ENCODE measurements at places on chromosomes 7 and 10.

GRCh38 chr10:35327790-35328403, 8.4 kb upstream of the CCNY start:
- DNase-seq: no peak

GRCh38 chr7:46153583-46153950, 232.5 kb upstream of the IGFBP3 start:
- DNase-seq: no peak

DNA sequence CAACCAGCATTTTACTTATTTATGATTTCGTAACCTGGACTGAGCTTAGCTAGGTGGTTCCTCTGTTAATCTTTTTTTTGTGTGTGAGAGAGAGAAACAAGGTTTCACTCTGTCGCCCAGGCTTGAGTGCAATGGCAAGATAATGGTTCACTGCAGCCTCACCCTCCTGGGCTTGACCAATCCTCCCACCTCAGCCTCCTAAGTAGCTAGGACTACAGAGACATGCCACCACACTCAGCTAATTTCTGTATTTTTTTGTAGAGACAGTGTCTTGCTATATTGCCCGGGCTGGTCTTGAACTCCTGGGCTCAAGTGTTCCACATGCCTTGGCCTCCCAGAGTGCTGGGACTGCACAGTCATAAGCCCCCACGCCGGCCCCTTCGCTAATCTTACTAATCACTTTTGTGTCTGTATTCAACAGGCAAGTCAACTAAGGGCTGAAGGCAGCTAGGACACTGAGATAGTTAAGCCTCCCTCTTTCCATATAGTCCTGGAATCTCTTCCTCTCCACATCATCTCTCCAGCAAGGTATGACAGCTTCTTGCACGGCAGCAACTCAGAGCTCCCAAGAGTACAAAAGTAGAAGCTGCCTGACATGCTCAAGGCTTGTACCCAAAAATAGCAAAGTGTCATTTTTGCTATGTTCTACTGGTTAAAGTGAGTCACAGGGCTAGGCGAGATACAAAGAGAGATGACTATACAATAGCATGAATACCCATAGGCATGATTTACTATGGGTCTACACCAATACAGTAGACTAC, 11.3 kb downstream of the KMT2C start:
- DNase-seq: no peak

DNA sequence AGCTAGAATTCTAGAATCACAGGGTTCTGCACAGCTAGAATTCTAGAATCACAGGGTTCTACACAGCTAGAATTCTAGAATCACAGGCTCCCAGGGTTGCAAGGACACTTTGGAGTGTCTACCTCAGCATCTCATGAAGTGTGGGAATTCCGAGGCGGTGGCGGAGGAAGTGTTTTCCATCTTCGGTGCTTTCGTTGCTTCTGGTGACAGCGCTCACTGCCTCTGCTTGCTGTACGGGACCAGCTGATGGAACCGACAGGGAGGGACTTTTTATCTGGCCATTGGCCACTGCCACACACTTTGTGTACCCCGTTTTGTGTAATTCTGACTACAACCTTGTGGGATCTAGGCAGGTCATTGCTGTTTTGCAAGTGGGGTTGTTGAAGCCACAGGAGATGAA, 29.5 kb downstream of the LHPP start:
- no peak for DNase-seq

- no peak for DNase-seq
Observed at GRCh38 chr10:5453749-5454489, 41.6 kb downstream of the NET1 start.

DNA sequence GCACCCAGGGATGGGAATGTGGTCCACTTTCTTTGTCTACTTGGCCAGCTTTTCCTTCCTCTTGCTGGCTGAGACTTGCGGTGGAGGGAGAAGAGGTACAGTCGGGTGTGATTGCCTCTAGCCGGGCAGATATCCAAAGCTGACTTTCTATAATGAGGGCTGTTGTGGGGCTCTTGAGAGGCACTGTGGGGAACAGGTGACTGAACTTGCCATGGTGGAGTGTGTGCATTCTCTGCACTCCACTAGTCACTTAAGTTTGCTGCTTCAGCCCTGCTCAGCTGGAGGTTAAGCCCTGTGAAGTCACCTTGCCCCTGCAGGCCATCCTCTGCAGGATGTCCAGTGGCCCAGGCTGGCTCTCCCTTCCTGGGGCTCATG, 116.6 kb downstream of the AOAH start:
- no peak for DNase-seq

DNA sequence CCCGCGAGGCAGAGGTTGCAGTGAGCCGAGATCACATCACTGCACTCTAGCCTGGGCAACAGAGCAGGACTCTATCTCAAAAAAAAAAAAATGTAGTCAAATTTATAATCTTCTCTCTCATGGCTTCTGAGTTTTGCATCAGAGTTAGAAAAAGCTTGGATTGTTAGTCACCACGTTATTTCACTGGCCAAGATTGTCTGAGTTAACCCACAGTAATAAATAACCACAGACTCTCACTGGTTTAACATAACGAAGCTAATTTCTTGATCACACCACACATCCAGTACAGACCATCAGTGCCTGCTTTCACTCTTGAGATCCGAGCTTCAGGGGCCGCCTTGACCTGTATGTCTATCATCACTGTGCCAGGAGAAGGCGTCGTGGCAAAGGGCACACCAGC, 116.8 kb upstream of the JCAD start:
- DNase-seq: no peak

DNA sequence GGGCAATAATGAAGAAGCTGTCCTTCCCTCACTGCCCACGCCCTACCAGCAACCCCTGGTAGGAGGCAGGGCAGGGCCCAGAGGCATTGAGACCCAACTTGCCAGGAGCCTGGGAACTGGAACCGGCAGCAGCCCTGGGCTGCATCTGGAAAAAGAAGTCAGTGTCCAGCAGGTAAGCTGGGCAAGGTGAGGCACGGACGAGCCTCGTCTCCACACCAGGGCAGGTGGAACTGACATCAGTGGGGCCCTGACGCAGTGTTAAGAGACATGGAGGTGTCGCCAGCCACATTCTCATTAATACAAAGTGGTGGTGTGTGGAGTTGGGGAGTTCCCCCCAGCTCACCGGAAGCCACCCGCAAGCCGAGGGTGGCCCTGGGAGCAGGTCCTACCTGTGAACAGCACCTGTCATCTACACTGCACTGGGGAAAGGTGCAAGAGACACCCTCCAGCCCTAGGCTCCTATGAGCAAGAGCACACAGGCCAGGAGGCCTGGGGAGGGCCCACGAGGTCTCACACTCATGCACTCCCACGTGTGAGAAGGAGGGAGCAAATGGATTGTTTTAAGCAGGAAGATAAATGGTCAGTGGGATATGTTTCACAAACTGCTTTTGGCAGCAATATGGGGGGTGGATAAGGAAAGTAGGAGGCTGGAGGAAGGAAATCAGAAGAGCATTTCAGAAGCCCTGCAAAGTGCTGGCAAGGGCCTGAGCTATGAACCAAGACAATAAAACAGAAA, 53.6 kb downstream of the COBL start:
- DNase-seq: no peak

DNA sequence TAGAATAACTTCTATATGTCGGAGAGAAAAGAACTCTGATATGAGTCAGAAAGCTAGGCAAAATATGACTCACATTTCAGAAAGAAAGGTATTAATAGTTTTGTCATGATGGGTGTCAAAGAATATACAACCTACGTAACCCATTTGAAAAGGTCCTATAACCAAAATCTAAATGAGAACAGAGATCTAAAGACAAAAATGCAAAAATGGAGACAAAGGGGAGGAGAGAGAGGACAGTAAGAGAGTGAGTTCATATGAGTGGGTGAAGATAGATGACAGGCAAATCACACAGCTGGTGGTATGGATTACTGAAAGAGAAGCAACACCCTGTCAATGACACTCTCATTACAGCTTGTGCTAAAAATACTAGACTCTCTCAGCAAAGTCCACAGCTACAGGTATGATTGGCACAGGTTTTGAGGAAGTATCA, 25.6 kb downstream of the ANKMY2 start:
- DNase-seq: no peak

GRCh38 chr7:73707045-73707631, 12.3 kb downstream of the STX1A start:
- DNase-seq: peak; percentile 55

DNA sequence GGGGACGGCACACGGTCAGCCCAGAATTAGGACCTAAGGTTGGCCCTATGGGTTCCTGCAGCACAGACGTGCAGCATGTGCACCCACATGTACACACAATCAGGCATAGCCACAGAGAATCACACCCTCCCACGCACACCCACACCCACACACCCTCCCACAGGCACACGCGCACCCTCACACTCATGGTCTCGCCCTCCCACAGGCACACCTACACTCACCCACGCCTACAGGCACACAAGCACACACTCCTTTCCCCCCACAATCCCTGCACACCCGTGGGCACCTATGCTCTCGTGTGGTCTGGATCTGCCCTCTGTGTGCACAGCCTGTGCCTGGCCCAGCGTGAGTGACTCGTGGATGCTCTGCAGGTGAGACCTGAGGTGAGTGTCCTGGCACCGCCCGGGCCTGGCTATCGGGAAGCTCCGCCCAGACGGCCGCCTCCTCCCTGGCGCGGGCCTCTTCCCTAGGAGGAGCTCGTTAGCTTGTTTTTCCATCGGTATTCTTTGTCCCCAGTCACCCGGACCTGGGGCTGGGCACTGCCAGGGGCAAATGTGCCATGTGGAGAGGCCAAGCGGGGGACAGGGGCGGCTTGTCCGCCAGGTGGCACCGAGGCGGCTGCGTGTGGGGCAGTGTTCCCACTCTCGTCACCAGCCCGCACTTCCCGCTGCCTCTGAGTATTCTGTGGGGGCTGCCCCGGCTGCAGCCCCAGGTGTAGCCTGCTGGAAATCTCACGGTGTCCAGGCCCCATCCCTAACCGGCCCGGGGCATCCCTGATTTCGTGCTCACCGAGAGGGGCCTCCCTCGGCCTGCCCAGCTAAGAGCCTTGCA, 110.2 kb upstream of the FAM20C start:
- no peak for DNase-seq

DNA sequence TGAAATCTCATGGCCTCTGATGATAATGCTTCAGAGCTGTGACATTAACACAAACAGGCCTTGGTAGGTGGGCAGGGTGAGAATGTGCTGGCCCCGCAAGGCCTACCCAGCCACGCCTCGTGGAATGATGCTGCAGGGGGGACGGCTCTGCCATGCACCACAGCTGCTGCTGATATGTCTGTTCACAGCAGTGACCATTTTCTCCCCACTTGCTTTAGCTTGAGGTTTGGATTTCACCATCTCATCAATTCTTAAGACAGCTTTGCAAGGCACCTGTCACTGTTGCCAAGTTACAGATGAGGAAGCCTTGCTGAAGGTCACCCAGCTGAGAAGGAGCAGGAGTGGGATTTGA, 128.3 kb downstream of the PTPN20 start:
- no peak for DNase-seq

DNA sequence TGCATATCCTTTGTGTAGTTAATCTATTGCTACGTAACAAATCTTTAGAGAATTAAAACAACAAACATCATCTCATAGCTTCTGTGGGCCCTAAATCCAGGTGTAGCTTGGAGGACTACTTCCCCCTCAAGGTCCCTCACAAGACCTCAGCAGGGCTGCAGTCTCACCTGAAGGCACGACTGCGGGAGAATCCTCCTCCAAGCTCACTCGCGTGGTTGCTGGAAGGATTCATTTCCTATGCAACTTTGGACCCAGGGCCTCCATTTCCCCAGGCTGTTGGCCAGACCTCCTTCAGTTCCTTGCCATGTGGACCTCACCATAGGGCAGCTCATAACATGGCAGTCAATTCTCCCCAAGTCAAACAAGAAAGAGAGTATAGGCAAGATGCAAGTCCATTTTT, 140.4 kb downstream of the OAT start:
- DNase-seq: no peak

- DNase-seq: no peak
Observed at GRCh38 chr7:1062296-1063294, 18.2 kb downstream of the GPR146 start.

DNA sequence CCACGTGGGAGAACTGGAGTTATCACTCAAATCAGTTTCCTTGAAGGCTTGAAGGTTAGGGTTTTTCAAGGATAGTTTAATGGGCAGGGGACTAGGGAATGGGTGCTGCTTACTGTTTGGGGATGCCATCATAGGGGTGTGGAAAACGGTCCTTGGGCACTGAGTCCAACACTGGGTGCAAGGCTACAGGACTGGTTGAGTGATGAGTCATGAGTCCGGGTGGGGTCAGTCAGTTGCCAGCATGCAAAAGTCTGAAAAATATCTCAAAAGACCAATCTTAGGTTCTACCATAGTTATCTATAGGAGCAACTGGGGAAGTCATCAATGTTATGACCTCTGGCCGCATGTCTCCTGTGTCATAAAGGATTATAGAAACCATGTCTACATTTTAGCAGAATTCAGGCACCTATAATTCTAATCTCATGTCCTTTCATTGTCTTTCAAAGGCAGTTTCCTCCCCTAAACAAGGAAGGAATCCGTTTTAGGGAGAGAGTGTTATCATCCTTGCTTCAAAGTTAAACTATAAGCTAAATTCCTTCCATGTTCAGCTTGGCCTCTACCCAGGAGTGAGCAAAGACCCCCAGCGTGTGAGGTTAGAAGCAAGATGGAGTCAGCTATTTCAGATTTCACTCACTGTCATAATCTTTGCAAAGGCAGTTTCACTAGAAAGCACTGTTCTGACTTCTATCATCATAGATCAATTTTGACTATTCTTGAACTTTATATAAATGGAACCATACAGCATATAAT, 94.5 kb downstream of the COL26A1 start:
- no peak for DNase-seq

DNA sequence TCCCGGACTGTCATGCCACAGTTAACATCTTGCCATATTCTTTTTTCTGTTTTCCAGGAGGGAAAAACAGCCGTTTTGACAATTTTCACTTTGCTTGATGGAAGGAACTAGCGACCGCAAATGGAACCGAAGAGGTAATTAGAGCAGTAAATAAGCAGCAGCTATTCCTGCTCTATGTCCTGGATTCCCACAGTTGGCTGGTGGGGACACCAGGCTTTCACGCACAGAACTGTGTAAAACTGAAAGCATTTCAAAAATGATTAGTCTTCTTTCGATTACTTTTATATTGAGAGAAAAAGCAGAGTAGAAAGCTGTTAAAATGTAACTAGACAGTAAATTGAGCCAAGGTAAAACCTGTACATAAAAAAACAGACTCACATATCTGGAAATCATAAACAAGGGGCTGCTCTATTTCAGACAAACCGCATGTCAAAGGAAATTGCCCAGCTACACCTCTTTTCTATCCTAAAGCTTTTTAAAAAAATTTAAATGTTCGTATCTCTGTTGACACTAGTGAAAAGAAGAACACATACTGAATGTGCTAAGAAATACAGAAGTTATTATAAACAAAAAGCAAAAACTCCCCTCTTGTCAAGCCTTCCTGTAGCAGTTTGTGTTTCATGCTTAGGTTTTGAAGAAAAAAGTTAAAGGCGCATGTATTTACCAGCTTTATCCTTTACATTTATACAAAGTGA, 93.4 kb downstream of the RNF216 start:
- no peak for DNase-seq

DNA sequence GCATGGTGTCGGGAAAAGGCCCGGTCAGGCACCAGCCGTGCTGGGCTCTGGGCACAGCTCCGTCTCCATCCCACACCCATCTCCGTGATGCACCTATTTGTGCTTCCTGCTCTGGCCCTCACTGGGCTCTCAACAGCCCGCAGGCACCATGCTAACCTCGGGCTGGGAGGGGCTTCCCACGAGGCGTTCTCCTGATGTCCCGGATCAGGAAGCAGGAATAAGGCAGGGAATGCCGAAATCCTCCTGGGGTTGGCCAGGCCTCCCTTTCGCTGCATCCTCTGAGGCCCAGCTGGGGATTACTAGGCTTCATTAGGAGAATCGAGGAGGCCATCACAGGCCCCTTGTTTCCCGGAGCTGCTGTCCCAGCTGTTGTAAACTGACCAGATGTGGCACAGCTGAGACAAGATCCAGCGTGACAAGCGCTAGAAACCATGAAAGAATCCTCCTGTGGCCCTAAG, 72.0 kb downstream of the FAM53B start:
- no peak for DNase-seq
